Anterior cingulate cortex (tissue), 58 donors: ENCODE measurements at places on chromosomes 16 and 17.

GRCh38 chr17:82407255-82407654, 10.9 kb upstream of the HEXD start:
- DNase-seq = no peak

- DNase-seq = no peak
Observed at GRCh38 chr16:5001571-5001970, 32.2 kb downstream of the NAGPA start.

- DNase-seq = no peak
Observed at GRCh38 chr17:50423553-50424159, 2.4 kb upstream of the ACSF2 start.

GRCh38 chr17:39131616-39132015, 19.8 kb downstream of the PLXDC1 start:
- DNase-seq = no peak

GRCh38 chr17:54899721-54900456, 763 bp upstream of the TOM1L1 start:
- DNase-seq = no peak

DNA sequence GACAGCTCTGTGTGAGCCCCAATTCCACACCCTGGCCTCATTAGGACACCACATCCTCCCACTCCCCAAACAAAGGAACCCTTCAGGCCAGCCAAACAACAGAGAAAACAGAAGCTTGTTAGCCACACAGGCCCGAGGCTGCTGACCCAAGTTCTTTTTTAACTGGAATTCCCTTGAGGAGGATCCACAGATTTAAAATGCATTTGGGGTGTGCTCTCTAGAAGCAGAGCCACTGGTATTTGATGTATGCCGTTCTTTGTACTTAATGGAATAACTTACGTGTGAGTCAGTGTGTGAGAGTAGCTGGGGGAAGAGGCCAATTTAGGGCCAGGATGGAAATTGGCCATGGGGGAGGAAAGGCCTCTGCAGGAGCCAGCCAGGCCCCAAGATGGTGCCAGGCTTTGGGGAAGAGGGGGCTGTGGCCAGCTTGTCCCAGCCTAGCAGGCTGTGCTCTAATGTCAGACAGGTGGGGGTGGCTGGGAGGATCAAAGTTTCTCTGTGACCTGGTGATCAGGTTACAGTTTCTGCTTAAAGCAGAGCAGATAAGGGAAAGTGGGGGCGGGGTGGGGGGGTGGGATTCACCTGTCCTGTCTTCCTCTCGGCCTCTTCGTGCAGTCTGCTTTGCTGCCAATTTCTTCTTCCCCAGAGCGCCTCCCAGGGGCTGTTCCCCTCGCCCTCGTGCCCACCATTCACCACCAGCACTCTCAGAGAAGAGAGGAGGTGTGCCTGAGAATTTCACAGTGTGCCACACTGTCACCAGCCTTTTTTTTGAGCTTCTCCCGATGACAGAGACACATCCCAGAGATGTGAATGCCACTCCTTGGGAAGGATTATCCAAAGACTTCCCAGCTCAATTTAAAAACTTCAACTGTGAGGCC, 50.8 kb downstream of the TOM1L2 start:
- peak; percentile 49 for DNase-seq

DNA sequence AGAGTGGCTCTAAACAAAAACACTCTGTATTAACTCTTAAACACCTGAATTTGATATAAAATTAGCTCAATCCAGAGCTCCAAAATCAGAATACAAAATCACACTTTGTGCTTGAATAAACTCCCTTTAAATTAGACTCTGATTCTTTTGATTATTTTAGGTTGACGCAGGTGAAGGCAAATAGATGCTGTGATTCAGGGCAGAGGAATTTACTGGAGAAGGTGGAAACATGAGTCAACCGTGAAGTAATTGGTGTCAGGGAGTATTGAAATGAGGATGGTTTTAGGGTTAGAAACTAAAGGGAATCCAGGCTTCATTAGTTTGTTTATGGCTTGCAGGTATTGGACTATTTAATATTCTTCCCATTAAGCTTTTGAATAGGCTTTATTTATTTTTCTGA, 37.1 kb upstream of the TEKT1 start:
- DNase-seq = no peak

- DNase-seq = no peak
Observed at GRCh38 chr16:19093631-19094541, 19.9 kb upstream of the ITPRIPL2 start.

- DNase-seq = no peak
Observed at GRCh38 chr16:85678016-85678415, 10.7 kb downstream of the GINS2 start.

- no peak for DNase-seq
Observed at GRCh38 chr17:43779145-43780125, 658 bp upstream of the DUSP3 start.

- no peak for DNase-seq
Observed at GRCh38 chr17:13531721-13532120, 70.0 kb downstream of the HS3ST3A1 start.

- no peak for DNase-seq
Observed at GRCh38 chr17:80743181-80743771, 198.6 kb downstream of the RPTOR start.

DNA sequence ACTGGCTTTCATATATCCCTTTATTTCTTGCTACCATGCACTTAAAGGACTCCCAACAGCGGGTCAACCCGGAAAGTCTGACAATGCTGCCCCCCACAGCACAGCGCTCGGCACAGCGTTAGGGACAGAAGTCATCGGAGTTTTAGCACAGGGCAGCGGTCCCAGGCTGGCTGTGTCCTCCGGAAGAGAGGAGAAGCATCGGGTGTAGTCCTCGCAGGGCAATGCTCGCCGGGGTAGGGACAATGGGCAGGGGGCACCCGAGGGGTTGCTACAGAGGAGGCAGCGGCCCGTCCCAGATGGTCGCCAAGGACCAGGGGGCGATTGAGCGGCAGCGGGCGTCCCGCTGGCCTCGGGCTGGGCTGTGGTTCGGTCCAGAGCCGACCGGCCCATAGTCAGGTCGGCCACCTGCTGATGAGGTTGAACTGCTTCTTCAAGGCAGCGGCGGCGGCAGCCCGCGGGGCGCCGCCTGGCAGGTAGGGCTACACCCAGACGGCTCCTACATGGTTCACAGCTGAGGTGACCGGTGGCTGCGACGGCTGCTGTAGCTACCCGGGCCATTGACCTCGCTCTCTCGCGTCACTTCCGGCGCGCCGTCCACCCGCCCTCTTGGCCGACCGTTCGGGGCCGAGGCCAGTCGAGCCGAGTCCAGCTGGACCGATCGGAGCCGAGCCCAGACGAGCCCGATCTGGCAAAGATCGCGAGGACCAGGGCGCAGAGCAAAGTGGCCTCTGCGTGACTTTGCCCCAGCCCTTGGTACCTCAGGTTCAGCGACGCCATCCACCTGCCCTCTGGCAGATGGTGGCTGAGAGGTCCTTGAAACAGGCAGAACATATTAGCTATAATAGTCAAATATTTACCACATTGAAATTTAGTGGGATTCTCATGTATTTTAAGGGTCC, 4.7 kb upstream of the LCMT1 start:
- DNase-seq = peak; percentile 88

GRCh38 chr16:84411768-84412167, 43.4 kb downstream of the ATP2C2 start:
- no peak for DNase-seq

GRCh38 chr16:89256651-89257254, 39.2 kb downstream of the ZNF778 start:
- DNase-seq = peak; percentile 6

DNA sequence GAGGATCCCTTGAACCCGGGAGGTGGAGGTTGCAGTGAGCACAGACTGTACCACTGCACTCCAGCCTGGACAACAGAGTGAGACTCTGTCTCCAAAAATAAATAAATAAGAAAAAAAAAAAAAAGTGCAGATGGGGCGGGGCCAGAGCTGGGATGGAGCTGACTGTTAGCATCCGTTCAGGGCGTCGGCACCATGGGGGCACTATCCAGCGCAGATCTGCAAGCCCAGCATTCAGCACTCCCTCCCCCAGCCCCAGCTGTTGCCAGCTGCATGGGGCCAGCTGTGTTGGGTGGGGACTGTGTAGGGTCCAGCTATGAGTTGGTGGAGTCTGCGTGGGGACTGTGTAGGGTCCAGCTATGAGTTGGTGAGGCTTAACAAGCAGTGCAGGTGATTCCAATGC, 13.3 kb downstream of the GPRC5C start:
- no peak for DNase-seq

DNA sequence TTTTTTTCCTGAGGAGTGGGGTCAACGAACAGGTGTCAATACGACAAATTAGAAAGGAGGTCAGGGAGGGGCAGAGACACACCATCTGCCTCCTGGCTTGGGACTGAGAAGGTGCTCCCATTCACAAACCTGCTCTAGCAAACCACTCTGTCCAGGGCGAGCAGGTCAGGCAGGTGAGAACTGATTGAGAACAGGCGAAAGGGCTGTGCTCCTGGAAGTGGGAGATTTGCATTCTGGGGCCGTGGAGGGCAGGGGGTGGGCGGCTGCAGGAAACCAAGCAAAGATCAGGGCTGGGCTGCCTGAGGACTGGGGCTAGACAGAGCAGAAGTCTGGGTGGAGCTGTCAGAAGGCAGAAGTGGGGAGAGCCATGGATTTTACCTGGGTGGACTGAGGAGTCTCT, 98.9 kb upstream of the NLRP1 start:
- DNase-seq = no peak

- DNase-seq = no peak
Observed at GRCh38 chr16:55526441-55526840, 17.6 kb downstream of the LPCAT2 start.

DNA sequence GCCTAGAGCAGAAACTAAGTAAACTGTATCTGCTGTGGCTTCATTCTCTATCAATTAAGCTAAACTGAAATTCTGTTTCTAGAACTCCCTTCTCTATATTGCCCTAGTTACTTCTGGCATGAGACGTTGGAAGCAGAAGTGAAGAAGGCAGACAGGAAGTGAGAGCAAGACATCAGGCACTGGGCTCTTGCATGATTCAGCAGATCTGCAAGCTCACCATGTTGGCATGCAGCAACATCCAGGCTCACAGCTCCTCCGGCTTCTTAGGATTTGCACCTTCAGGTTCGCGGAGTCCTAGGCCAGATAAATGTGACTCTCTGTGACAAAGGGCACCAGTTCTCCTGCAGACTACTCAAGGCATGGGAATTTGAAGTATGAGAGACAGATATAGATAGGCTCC, 148.3 kb downstream of the CDH8 start:
- peak; percentile 17 for DNase-seq

DNA sequence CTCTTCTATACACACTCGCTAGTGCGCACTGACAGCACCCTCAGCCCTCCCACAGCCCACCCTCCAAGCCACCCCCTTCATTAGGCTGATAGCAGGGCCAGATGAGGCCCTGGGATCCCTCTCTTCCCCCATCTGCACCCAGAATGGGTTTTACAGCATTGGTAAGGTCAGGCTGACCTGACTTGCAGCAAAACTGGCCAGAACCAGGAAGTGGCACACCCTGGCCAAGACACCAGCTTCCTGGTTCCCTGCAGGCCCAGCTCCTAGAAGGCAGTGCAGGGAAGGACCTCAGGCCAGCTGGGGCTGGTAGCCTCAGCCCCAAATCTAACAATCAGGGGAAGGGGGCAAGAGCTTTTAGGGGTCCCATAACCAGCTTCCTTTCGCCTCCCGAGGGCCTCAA, 50.0 kb upstream of the MRPS23 start:
- DNase-seq = no peak

DNA sequence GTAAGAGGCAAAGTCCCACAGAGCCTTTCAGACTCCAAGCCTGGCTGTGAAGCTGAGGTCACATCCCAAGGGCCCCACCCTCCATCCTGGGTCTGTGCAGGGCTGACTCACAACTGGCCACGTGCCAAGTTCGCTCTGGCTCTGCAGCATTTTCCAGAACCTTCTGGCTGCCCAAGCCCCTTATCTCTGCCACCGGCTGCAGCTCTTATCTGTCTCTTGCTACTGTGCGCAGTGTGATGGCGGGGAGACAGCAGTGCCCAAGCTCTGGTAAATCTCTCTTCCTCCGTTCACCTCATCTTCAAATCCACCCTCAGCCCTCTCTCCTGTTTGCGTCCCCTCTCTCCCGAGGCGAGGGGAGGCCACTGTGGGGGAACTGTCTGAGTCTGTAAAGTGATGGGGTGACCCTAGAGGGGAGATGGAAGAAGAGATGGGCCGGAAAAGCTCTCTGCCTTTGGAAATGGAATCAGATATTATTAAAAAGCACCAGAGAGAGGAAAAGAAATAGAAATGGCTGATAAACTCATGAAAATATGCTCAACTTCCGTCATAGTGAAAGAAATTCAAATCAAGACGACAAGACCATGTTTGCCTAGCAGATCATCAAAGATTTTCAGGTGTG, 162.7 kb upstream of the CDC42EP4 start:
- peak; percentile 21 for DNase-seq

DNA sequence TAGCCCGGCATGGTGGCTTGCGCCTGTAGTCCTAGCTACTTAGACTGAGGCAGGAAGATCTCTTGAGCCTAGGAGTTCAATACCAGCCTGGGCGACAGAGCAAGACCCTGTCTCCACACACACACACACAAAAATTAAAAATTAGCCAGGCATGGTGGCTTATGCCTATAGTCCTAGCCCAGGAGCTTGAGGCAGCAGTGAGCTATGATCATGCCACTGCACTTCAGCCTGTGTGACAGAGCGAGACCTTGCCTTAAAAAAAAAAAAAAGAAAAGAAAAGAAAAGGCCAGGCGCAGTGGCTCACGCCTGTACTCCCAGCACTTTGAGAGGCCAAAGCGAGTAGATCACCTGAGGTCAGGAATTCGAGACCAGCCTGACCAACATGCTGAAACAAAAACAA, 23.9 kb downstream of the C17orf75 start:
- DNase-seq = no peak

- peak; percentile 73 for DNase-seq
Observed at GRCh38 chr17:21075739-21076085, 32.9 kb upstream of the USP22 start.

GRCh38 chr17:75822119-75822799, 21.9 kb downstream of the UNC13D start:
- no peak for DNase-seq

- no peak for DNase-seq
Observed at GRCh38 chr16:50861970-50862411, 120.1 kb downstream of the CYLD start.

GRCh38 chr17:19303367-19303776, 59.2 kb downstream of the B9D1 start:
- DNase-seq = no peak

- no peak for DNase-seq
Observed at GRCh38 chr16:79752396-79752795, 151.9 kb upstream of the MAF start.
